ENCODE measurements at places on chromosomes 1 and 21. TPM values are rescaled to one million over a fixed set of nuclear protein-coding genes. Genes with fewer than 3 reads are reported as not detected.

The GUK1 gene
- 221 TPM for total RNA-seq

The PDZK1IP1 gene
- total RNA-seq: 245 TPM

GRCh38 chr1:111989531-111990025 lies at the start of gene KCND3:
TSS of gene KCND3 (minus strand) at chr1:111989668.
- H3K27ac ChIP-seq: no peak within 1 kb of the TSS
- no peak within 1 kb of the TSS for H3K4me3 ChIP-seq
- peaks cover 14% of the 10 kb centered on the region for H3K27me3 ChIP-seq
- H3K4me1 ChIP-seq: no peaks in the 10 kb centered on the region
- DNase-seq: peak; percentile 60
- no peaks in the 10 kb centered on the region for H3K36me3 ChIP-seq

DNA sequence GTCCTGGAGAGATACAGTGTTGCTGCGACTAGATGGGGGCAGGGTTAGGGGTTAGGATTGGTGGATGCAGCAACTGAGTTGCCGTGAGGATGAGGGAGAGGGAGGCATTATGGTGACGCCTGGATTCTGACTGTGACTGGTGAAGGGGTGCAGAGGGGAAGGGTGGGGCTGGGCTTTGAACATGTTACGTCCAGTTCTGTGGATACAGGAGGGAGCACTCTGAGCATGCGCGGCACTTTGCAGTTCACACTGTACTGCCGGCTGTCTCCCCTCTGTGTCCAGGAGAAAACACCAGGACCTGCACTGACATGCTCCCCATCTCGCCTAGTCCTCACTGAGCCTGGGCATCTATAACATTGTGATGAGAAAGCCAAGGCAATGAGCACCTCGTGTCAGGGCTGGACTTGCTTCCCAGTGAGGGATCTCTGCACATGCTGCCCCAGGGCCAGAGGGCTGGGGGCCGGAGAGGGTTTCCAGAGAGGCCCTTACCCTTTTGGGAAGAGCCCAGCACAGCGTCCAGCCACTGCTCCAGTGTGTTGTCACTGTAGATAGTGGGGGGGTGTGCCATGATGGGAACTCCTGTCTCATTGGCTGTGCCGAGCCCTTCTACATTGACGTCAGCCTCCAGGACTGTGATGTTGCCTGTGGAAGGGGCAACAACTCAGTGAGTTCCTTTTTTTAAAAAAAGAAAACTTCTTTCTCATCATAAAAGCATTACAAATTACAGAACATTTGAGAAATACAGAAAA lies 7.6 kb downstream of the FAM151A start:
- no peak overlapping the region for H3K4me3 ChIP-seq
- no peaks in the 10 kb centered on the region for H3K27me3 ChIP-seq
- no peak overlapping the region for H3K27ac ChIP-seq
- DNase-seq: no peak

- H3K4me1 ChIP-seq: no peaks in the 10 kb centered on the region
- H3K4me3 ChIP-seq: no peak overlapping the region
- H3K27ac ChIP-seq: no peak overlapping the region
- no peaks in the 10 kb centered on the region for H3K36me3 ChIP-seq
- DNase-seq: peak; percentile 46
- H3K27me3 ChIP-seq: no peaks in the 10 kb centered on the region
Observed at GRCh38 chr1:38297842-38298241, 251.2 kb upstream of the POU3F1 start.

DNA sequence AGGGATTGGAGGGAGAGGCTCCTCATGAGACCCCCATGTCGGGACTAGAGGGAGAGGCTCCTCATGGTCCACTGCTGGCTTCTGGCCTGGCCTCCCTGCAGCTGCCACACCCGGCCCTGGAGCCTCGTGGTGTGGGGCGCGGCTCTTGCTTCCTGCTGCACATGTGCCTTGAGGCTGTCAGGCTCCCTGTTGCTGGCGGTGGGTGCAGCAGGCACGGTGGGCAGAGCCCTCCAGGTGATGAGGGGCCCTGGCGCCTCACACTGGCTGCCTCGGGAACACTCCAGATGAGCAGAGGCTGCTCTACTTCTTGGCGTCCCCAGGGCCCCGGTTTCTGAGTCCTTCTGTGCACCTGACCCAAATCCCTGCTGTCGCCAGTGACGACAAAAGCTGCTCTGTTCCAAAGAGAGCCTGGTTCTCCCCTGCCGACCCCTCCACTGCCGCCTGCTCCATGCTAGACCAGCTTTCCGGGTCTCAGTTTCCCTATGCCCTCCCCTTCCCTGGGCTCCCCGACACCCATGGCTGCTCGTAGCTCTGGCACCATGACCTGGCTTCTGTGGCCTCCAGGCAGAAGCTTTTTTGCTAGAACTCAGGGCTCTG lies 9.7 kb upstream of the ATAD3B start:
- H3K36me3 ChIP-seq: no peaks in the 10 kb centered on the region
- no peaks in the 10 kb centered on the region for H3K4me1 ChIP-seq
- DNase-seq: no peak
- no peak overlapping the region for H3K4me3 ChIP-seq
- H3K27ac ChIP-seq: peak overlapping the region; percentile 54

GRCh38 chr1:31413405-31414001 lies 490 bp downstream of the SERINC2 start:
- H3K27me3 ChIP-seq: no peaks in the 10 kb centered on the region
- peak overlapping the region; percentile 81 for H3K4me3 ChIP-seq
- H3K27ac ChIP-seq: peak overlapping the region; percentile 95
- no peaks in the 10 kb centered on the region for H3K36me3 ChIP-seq
- DNase-seq: peak; percentile 76

GRCh38 chr1:160070243-160071163 lies 543 bp upstream of the KCNJ10 start:
- H3K27me3 ChIP-seq: no peaks in the 10 kb centered on the region
- peak; percentile 88 for DNase-seq
- no peaks in the 10 kb centered on the region for H3K36me3 ChIP-seq
- H3K4me1 ChIP-seq: no peaks in the 10 kb centered on the region

GRCh38 chr1:32266921-32267591 lies 16.0 kb downstream of the LCK start:
- H3K27ac ChIP-seq: no peak overlapping the region
- no peaks in the 10 kb centered on the region for H3K27me3 ChIP-seq
- no peak overlapping the region for H3K4me3 ChIP-seq
- peaks cover 4% of the 10 kb centered on the region for H3K4me1 ChIP-seq
- no peaks in the 10 kb centered on the region for H3K36me3 ChIP-seq

Measured in kidney (tissue), 22 donors.